ENCODE measurements at places on chromosomes 1 and 21. TPM values are rescaled to one million over a fixed set of nuclear protein-coding genes. Genes with fewer than 3 reads are reported as not detected.

Gene CRP
- not detected for total RNA-seq

Gene NKAIN1
- total RNA-seq, result 1.4 TPM

DNA sequence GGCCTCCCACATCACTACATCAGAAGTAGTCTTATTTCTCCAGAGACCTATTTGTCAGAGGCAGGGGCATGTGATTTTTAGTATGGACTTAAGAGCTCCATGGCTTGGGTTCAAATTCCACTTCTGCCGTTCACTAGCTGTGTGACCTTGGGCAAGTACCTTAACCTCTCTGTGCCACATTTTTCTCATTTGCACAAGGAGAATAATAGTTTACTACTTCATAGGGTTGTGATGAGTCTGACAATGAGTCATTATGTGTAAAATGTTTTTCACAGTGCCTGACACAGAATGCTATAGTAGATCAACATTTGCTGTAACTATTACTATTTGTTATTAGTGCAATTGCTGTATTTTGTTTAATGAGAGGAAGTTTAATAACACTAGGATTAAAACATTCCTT lies 200.6 kb downstream of the PRDM2 start:
- DNase-seq, result no peak

Gene FCRL2
- total RNA-seq, result not detected

Gene S100A4
- 17.8 TPM for total RNA-seq

DNA sequence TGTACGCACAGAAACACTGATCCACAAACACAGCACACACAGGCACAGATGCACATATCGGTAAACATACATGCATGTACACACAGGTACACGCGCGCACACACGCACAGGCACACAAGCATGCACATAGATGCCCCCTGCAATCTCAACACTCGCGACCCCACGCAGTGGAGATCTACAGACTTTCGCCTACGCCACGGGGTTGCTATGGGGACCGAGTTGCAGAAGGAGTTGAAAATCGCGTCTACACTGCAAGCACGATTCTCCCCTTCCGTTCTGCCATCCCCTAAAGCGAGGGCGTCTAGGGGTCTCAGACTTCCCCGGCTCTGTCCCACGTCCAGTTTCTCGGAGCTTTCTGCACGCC lies 826 bp downstream of the TRIM17 start:
- DNase-seq, result no peak

Gene ERG
- total RNA-seq, result not detected

DNA sequence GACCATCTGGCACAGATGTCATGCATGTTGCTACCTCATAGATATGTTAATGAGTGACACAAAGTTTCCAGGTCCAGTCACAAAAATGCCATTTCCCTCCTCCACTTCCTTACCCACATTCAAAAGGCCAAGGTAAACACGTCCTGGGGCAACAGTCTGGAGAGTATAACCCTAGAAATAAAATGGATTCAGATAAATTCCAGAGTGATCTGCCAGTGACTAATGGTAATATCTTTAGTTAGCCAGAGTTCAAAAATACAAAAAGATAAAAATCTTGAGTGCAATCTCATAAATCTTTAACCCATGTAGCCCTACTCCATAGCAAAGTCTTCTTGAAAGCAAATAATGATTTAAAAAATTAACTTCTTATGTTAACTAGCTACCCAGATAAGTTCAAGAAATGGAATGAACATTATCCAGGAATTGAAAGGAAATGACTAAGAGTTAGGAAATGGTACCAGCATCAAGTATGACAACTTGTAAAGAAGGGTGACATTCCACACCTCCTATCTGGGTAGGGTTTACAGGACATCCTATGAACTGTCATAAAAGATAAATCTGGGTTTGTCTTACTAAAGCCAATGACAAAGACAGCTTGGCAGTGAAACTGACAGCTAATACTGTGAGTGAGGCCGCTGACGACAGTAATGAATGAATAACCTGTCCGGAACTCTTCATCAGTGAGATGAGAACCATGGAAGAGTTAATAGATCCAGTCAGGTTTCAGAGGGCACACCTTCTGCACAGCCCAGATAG lies 18.1 kb downstream of the RGS2 start:
- peak; percentile 80 for DNase-seq

Gene FAM163A
- not detected for total RNA-seq

- DNase-seq, result no peak
These were observed 252.9 kb downstream of the DYRK1A start for GRCh38 chr21:37619464-37619974.

DNA sequence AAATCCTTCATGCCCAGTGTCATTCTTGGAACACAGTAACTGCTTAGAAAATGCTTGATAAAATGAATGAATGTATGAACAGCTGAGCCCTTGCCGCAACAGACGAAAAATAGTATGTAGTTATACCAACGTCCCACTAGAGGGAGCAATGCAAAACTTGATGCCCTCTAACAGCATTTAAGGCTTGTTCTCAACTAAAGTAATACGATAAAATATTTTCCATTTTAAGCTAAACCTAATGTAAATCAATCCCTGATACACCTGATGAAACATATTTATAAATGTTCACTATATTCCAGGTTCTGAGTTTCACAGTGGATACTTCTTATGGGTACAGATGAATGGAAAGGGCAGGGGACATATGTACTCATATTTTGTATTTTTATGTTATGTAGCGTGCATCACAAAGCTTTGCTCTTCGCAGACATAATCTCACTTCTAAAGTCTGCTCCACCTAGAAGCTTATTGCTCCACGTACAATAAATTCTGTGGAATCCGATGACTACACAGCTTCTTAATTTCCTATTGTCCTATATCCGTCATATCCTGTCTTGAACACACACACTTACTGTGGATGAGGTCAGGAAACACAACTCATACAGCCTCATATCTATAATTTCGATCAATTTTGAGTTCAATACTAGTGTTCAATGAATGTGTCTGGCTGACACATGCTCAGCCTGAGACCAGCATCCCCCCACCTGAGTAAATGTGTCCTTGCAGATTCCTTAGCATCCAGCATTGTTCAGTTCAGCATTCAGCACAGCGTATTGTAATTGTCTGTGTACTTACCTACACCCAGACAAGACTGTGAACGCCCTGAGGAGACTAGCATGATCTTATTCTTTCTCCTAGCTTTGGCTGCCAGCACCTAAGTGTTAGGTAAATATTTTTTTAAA lies 4.4 kb upstream of the UTP25 start:
- peak; percentile 79 for DNase-seq

GRCh38 chr1:17028662-17029188 lies 17.0 kb upstream of the ATP13A2 start:
- DNase-seq, result no peak

Gene UTS2
- total RNA-seq, result 31.0 TPM

DNA sequence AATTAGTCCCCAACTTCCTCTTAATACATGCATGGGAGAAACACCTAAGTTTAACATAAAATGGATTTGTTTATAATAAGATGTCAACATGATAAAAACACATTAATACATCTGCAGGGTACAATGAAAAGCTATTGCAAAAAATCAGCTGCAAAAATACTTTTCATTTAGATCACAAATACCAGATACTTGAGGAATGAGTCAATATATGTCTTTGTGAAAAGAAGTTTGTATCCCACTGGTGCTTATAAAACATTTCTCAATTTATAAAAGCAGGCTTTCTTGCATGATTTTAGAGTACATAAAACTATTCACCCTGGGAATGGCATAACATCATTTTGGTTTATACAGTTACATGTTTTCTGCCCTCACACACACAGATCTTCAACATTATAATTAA lies 18.6 kb upstream of the PRKAA2 start:
- no peak for DNase-seq

DNA sequence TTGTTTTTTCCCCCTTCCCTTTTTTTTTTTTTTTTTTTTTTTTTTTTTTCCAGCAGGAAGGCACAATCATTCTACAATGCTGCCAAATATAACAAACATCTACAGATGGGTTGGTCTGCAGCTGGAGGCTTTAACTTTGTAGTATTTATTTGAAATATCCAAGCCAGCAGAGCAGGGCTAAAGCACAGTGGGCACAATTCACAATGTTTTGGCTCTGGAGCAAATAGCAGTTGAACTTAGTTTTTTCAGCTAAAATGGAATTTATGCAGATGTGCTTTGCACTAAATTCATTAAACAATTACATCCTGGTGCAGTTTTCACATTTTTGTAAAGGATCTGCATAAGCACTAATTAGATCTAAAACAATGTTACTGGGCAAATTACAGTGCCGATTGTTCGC lies 39.8 kb upstream of the ZBTB18 start:
- no peak for DNase-seq

- peak; percentile 48 for DNase-seq
These were observed 53.8 kb upstream of the MROH9 start for GRCh38 chr1:170881268-170882265.

Measured in A673 (cell line).